ENCODE measurements at places on chromosomes 2 and 18.

GRCh38 chr18:8499810-8500675 is 109.2 kb upstream of the RAB12 start:
- DNase-seq, result no peak

DNA sequence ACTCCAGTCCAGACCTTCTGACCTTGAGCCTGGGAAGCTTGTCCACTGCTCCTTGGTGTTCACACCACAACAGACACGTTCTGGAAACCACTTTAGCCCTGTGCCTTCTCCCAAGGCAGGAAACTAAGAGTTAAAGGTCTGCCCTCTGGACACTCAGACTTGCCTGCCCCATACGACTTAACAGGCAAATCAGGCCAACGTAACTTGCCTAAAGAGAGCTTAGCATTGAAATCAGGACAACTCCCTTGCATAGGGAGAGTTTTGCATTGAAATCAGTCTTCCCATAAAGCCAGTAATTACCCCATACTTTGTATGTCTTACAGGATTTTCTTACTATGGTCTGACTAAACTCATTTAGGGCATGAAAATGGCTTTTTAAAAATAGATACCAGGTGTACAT is 18.5 kb downstream of the NFE2L2 start:
- no peak for DNase-seq

DNA sequence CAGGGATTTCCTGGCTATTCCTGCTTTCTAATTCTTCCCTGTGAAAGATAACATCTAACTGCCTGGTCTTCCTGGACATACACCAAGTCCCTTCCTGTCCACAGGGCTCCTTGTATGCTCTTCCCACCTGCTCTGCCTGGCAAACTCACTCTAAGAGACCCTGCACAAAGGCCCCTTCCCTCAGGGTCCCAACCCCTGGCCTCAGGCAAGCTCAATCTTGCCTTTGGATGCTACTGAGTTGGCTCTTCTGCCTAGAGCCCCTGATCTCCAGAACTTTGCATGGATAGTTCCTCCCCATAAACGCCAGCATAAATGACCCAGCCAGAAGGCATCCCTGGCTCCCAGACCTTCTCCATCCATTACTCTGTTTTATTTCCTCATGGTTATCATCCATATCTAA is 98.3 kb upstream of the OTOS start:
- no peak for DNase-seq

DNA sequence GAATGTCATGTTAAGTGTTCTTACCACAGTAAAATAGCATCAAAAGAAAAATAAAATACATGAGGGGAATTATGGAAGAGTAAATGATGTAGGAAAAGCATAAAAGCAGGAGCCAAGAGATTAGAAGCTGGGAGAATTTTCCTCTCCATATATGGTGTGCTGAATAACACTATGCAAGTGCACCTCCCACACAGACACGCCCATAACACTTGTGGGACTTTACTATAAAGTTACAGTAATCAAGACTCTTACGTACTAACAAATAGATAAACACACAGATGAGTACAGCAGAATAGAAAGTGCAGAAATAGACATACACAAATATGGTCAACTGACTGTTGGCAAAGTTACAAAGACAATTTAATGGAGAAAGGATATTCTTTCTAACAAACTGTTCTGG is 16.0 kb upstream of the SPHKAP start:
- DNase-seq, result no peak

- DNase-seq, result no peak
These were observed 55.4 kb downstream of the MAPRE2 start for GRCh38 chr18:35096677-35097011.

DNA sequence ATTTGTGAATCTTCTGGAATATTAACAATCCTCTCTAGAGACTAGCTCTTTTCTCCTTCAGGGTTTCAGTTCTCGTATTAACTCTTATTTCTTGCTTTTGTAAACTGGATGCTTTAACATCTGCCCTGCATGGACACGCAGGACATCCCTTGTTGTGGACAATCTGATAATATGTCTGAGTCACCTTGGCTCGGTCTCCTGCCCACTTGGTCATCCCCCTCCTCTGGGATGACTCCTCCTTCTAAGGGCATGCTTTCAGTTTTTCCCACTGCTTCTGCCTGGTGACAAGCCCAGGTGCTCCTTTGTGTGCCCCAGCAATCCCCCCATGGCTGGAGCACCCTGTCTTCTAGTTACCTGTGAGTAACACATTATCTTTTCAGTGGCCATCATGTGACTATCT is 460.5 kb downstream of the DSC3 start:
- DNase-seq, result no peak

- no peak for DNase-seq
These were observed 281.0 kb upstream of the KYNU start for GRCh38 chr2:142596334-142597088.

GRCh38 chr2:3503483-3503882 is 15.8 kb downstream of the ADI1 start:
- no peak for DNase-seq

DNA sequence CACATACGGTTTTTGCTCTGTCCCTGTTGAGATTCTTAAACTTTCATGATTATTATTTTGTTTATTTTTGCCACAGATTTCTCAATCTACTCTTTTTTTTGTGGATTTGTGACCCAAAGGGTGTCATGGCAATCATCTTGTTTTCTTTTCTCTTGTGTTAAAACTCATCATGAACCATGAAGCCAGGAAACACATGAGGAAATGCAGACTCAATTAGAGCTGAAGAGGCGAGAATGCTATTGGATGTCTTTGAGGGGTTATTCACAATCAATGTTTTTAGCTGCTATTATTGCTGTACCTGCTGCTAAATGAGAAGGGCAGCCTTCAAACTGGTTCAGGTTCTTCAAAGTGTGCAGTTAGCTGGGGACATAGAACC is 99.5 kb upstream of the MMADHC start:
- no peak for DNase-seq

GRCh38 chr18:470661-471501 is 29.6 kb downstream of the COLEC12 start:
- no peak for DNase-seq

- no peak for DNase-seq
These were observed 34.6 kb upstream of the POTEC start for GRCh38 chr18:14577971-14578370.

- DNase-seq, result no peak
These were observed 157.8 kb downstream of the PIK3C3 start for GRCh38 chr18:42112657-42113420.

Data from hematopoietic multipotent progenitor cell treated with erythropoietin and hydrocortisone succinate and interleukin-3 and kit ligand, for 17 days (in vitro differentiated cells).